ENCODE measurements at places on chromosomes 12 and 14.

DNA sequence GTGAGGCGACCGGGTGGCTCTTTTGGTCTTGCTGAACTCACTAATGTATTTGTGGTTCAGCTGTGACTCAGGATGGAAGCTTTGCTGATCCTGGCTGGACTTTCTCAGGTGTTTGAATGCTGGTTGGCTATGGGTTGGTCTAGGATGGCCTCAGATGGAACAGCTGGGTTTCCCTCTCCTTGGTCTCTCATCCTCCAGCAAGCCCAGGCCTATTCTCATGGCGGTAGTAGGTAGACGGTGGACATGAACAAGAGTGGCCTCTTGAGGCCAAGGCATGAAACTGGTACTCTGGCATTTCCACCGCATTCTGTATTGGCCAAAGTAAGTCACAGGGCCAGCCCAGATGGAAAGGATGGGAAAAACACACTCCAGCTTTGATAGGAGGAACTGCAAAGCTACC is 11.8 kb upstream of the POLR3B start:
- no peak overlapping the region for H3K27ac ChIP-seq
- H3K27me3 ChIP-seq: no peaks in the 10 kb centered on the region
- H3K4me1 ChIP-seq: no peaks in the 10 kb centered on the region

DNA sequence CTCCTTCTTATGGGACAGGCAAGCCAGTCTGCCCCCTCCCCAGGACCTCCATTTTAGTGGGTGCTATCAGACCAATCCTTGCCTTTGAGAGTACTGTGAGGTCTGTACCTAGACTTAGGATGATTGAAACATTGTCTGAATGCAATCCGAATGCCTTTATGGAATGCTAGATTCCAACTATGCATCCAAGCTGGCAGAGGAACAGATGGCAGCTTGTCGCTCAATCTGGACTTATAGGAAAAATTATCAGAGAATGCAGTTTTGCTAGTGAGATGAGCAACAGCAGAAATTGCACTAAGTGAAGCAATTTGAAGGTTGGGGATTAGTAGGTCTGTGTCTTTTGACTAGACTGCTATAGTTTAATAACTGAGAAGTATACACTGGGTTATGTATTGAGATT is 109.1 kb downstream of the DYRK2 start:
- no peak overlapping the region for H3K27ac ChIP-seq
- peaks cover 2% of the 10 kb centered on the region for H3K27me3 ChIP-seq
- H3K4me3 ChIP-seq: no peak overlapping the region
- no peak for DNase-seq
- H3K4me1 ChIP-seq: no peaks in the 10 kb centered on the region

GRCh38 chr12:89622115-89622514 is 86.5 kb downstream of the ATP2B1 start:
- no peak for DNase-seq
- H3K36me3 ChIP-seq: peaks cover 74% of the 10 kb centered on the region
- H3K27ac ChIP-seq: no peak overlapping the region

GRCh38 chr12:64097366-64098105 is 124.6 kb downstream of the KICS2 start:
- no peak overlapping the region for H3K4me3 ChIP-seq
- peaks cover 2% of the 10 kb centered on the region for H3K27me3 ChIP-seq

DNA sequence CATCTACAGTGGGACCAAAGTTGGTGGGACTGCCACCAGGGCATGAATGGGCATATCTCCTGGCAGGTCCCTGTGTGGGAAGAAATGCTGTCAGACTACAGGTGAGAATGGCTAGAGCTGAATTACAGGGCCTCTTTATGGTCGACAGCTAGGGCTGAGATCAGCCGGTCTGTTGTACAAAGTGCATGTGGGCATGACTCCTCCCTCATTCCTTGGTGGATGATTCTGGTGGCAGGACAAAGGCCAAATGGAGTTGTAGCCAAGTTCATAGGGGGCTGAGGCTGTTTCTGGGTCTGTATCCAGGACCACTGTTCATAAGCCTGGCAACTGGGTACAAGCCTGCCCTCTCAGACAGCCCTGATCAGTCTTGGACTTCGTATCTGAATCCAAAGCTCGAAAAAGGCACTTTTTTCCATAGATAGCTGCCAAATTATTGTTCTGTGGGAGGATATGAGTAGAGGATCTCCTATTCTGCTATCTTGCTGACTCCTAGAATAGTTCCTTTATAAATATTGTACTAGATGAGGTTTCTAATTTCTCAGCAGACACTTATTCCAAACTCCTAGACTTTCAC is 460.8 kb downstream of the TMEM117 start:
- H3K36me3 ChIP-seq: no peaks in the 10 kb centered on the region
- no peaks in the 10 kb centered on the region for H3K27me3 ChIP-seq
- DNase-seq: no peak

DNA sequence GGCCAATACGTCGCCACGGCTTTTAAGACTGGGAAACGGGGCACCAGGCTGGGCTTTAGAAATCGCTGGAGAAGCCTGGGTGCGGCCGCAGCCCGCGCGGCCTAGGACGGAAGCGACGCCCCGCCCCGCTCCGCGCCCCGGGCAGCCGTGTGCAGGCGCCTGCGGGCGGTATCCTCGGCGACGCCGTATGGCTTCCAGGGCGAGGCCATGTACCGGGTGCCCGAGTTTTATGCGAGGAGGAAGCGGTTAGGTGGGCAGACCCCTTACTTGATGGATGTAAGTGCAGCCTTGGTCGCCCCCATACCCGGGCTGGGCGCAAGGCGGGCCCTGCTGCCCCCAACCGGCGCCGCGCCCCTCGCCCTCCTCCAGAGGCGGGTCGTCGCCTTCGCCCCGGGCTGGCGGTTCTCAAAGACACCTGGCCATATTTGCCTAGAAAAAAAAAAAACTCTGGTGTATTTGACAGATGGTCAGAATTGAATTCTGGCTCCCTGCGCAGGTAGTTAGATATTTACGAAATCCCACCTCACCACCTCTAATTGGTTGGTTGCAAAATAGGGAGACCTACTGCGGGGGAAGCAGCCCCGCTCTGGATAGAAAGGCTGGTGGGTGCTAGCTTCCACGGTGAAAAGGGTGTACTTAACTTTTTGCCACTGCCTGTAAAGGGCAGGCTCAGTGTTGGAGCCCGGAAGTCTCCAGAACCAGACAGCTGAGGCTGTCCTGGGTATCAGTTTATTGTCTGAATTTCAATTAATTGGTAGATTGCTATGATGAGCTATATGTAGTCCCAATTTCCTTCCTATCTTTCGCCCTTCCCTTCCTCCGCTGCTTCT is at the start of gene PPP1R36:
Gene PPP1R36 (plus strand): TSS at position 171 of the 830 bp plus-strand sequence. CDS start 37 bp downstream, at position 208.
- H3K4me1 ChIP-seq: peaks cover 14% of the 10 kb centered on the region
- H3K27me3 ChIP-seq: peaks cover 16% of the 10 kb centered on the region

GRCh38 chr12:44647917-44648690 is 228.0 kb downstream of the NELL2 start:
- H3K27ac ChIP-seq: no peak overlapping the region
- DNase-seq: no peak
- no peaks in the 10 kb centered on the region for H3K36me3 ChIP-seq
- no peak overlapping the region for H3K4me3 ChIP-seq
- H3K27me3 ChIP-seq: no peaks in the 10 kb centered on the region

GRCh38 chr12:11482955-11483354 is 87.6 kb upstream of the PRB2 start:
- no peaks in the 10 kb centered on the region for H3K36me3 ChIP-seq
- no peaks in the 10 kb centered on the region for H3K4me1 ChIP-seq
- DNase-seq: no peak
- no peaks in the 10 kb centered on the region for H3K27me3 ChIP-seq

DNA sequence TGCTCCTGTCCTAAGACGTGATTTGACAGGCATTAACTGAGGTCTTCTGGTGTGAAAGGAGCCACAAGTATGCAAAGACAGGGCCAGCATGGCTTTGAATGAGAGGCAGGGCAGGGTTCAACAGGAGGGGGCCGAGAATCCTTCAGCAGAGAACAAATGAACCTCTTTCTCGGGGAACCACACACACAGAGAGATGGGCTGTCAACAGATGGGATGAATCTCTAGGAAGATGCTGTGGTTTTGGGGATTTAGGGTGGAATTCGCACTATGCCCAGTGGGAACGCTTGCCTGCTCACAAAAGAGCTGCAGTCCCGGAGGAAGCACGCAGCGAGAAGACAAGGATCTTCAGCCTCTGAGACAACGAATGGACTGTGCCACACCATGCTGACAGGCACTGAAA is 513.4 kb downstream of the GLT1D1 start:
- H3K36me3 ChIP-seq: no peaks in the 10 kb centered on the region
- H3K4me3 ChIP-seq: no peak overlapping the region
- no peak for DNase-seq

DNA sequence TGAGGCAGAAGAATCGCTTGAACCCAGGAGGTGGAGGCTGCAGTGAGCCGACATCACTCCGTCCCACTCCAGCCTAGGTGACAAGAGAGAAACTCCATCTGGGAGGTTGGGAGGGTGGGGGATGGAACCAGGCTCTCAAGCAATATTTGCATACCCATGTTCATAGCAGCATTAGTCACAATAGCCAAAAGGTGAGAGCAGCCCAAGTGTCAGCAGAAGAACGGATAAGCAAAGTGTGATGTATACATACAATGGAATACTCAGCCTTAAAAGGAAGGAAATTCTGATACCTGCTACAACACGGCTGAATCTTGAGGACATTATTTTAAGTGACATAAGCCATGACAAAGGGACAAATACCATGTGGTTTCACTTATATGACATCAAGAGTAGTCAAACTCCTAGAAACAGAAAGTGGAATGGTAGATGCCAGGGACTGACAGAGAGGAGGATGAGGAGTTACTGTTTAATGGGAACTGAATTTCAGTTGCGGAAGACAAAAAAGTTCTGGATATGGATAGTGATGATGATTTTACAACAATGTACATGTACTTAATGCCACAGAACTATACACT is 11.6 kb downstream of the DAD1 start:
- H3K4me1 ChIP-seq: peaks cover 17% of the 10 kb centered on the region
- peaks cover 26% of the 10 kb centered on the region for H3K36me3 ChIP-seq
- H3K27ac ChIP-seq: no peak overlapping the region
- no peak overlapping the region for H3K4me3 ChIP-seq
- no peak for DNase-seq

- H3K4me1 ChIP-seq: no peaks in the 10 kb centered on the region
- no peaks in the 10 kb centered on the region for H3K36me3 ChIP-seq
- no peak for DNase-seq
- H3K27me3 ChIP-seq: no peaks in the 10 kb centered on the region
- no peak overlapping the region for H3K4me3 ChIP-seq
- no peak overlapping the region for H3K27ac ChIP-seq
Observed at GRCh38 chr12:68863109-68863770, 55.3 kb downstream of the MDM2 start.

- H3K36me3 ChIP-seq: no peaks in the 10 kb centered on the region
- no peak overlapping the region for H3K27ac ChIP-seq
- H3K27me3 ChIP-seq: no peaks in the 10 kb centered on the region
Observed at GRCh38 chr12:109637348-109637747, 63.8 kb downstream of the MVK start.

DNA sequence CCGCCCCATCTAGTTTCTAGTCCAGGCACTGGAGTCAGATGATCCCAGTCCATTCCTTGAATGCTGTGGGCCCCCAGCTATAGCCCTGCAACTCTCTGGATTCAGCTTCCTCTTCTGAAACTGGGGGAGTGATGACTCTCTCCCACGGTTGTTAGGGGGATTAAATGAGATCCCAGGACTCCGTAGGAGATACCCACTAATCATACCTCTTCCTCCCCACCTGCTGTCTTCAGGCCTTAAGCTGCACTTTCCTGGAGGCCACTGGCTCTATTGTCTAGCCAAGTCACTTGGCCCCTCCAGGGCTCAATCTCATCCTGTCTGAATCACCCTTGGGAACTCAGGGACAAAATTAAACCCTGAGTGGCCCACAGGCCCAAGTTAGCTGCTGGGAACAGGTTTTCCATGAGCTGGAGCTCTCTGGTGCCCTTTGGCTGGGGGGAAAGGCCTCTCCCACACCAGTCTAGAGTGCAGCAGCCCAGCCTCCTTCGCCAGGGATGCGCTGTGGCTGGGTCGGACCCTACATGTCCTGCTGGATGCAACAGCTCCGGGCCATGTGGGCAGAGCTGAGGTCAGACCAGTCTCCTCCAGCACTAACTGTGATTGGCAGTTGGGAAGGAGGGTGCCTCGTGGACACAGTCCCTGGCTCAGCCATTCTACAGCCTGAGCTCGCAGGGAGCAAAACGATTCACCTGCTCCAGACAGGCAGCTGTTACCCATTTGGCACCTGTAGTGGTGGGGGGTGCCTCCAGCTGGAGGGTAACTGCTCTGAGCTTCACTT is 6.0 kb upstream of the ASB2 start:
- no peak overlapping the region for H3K27ac ChIP-seq
- H3K4me3 ChIP-seq: no peak overlapping the region
- DNase-seq: no peak

DNA sequence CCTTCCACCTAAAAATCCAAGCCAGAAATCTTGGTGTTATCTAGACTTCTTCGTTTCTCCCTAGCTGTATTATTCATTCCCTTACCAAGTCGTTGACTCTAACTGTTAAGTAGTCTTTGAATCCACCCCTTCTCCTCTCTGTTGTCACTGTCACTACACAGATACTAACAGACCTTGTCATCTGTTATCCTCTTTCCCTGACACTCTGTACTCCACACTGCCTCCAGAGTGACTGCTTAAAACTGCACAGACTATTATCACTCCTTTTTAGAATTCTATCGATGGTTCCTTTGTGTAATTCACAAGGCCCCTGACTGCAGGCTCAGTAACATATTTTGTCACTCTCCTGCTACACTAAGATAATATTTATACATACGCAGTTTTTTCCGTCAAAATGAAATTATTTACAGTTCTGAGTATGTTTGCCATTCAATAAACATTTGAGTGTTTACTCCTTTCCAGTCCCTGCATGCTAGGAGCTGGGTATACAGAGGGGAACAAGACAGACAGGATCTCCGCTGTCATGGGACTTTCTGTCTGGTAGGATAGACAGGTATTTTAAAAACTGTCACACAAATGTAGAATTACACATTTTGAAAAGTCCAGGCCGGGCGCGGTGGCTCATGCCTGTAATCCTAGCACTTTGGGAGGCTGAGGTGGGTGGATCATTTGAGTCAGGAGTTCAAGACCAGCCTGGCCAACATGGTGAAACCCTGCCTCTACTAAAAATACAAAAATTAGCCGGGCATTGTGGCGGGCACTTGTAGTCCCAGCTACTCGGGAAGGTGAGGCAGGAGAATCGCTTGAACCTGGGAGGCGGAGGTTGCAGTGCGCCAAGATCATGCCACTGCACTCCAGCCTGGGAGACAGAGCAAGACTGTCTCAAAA is 3.8 kb downstream of the MARS1 start:
- H3K4me3 ChIP-seq: no peak overlapping the region
- peaks cover 20% of the 10 kb centered on the region for H3K4me1 ChIP-seq
- H3K36me3 ChIP-seq: peaks cover 35% of the 10 kb centered on the region
- DNase-seq: peak; percentile 32

DNA sequence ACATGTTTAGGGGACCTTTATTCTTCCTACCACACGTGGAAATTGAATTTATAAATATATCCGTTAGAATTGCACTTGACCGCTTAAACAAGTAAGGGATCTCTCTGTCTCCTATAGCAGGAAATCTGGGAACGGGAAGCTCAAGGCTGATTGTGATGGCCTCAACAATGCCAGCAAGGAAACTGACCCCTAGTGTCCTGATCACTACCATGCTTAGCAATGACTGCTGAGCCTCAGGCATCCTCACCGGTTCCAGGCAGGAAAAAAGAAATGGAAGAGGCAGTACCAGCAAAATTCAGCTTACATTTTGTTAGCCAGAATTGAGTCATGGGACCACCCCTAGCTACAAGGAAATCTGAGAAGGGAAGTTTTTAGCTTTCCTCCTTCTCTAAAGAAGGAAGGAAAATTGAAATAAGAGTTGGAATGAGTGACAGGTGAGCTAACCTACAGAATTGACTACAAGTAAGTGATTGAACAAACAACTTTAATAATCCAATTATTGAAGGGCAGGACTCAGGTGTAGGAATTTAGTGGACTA is 43.9 kb upstream of the AMN1 start:
- no peaks in the 10 kb centered on the region for H3K27me3 ChIP-seq
- DNase-seq: no peak
- H3K36me3 ChIP-seq: no peaks in the 10 kb centered on the region
- no peak overlapping the region for H3K4me3 ChIP-seq
